ENCODE measurements at places on chromosomes 4 and X.

- no peak for DNase-seq
These were observed 378.1 kb downstream of the PDGFC start for GRCh38 chr4:156593464-156593863.

DNA sequence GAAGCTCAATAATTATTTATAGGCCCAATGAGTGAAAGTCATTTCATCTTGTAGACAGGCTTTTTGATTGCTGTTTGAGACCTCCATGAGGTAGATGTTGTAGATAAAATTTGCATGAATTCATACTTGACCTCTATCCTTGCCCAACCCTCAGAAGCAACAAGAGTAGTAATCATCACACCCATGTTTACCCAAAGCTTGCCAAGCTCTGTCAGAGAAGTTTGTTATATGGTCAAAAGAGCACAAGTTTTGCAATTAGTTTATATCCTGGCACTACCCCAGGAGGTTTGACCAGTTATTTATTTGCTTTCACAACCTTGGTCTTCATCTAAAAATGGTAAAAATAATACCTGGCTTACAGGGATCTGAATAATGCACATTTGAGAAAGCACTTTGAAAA, 20.7 kb downstream of the ADH7 start:
- no peak for DNase-seq

DNA sequence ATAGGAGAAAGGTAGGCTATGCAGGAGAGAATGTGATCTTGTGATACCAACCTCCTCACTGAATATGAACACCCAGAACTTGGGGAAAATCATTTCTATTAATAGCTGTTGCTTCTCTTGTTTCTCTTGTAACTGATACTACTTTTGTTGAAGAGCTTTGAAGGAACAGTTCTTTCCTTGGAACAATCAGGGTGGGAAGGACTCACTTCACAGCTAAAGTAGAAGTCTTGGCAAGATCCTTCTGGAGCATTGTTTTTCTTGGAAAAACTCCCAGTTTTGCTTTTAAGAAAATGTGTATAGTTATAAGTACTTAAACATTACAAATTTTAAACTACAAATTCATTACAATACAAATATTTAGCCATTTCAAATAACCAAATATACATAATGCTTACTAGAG, 19.1 kb upstream of the XK start:
- no peak for DNase-seq

GRCh38 chr4:123116412-123116811, 194.0 kb upstream of the NUDT6 start:
- no peak for DNase-seq

DNA sequence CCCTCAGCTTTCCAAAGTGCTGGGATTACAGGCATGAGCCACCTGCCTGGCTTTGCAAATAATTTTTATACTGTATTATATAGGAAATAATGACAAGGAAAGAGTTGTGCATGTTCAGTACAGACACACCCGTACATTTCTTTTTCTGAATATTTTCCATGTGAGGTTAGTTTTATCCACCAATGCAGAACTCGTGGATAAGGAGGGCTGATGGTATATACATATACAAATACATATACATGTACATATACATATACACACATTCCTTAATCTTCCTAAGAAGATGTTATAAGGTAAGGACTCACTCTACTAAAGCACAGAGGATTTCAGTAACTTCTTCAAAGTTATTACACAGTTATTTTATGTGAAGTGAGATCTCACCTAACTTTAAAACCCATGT, 925.8 kb downstream of the C4orf33 start:
- no peak for DNase-seq

DNA sequence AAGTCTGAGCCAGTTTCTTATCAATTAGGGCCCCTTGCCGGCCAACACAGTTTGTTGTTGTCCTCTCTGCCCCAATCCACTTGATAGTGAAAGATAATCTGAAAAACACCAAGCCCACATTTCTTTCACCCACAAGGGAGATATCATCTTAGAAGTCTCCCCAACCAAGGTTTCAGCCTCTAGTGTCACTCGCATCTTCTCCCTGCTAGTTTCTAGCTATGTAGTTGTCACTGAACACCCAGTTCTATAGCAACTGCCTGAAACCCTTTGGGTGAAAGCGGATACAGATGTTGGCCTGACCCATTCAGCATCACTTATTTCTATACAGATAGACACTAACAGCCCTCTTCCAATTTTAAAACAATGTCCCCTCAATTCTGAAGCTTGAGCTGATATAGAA, 116.3 kb downstream of the BMP15 start:
- no peak for DNase-seq

GRCh38 chr4:80266253-80266901, at the start of gene FGF5:
TSS of gene FGF5 (plus strand) at chr4:80266664. CDS start at chr4:80266825, 161 bp downstream.
- DNase-seq = peak; percentile 43

- no peak for DNase-seq
These were observed 26.9 kb upstream of the TMPRSS11B start for GRCh38 chr4:68272380-68272779.

DNA sequence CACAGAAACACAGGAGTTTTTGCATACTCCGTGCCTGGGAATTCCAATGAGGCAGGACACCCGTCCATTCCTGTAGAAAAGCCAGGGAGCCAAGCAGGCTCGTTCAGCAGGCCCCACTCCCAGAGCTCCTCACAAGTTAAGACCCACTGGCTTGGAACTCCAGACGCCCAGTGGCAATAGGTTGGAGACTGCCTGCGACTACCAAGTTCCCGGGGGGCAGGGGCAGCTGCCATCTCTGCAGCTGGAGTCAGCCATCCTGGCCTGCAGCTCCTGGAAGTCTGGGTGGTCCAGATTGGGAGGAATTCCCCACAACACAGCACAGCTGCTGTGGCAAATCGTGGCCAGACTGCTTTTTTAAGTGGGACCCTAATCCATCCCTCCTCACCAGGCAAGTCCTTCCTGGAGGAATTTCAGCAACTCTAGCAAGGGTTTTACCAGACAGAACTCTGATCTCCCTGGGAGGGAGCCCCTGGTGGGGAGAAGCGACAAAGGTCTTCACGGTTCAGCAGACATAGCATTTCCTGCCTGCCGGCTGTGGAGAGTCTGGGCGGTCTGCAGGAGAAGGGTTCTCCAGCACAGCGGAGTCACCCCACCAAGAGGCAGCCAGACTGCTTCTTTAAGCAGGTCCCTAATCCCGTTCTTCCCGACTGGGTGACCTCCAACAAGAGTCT, 231.9 kb downstream of the STPG2 start:
- no peak for DNase-seq

- DNase-seq = peak; percentile 3
These were observed 28.6 kb downstream of the MAGEB1 start for GRCh38 chrX:30275498-30275897.
